ENCODE measurements at places on chromosomes 6 and 20. TPM values are rescaled to one million over a fixed set of nuclear protein-coding genes. Genes with fewer than 3 reads are reported as not detected.

The STX11 gene
- polyA plus RNA-seq = 0.90 TPM

The LY6G6F gene
- polyA plus RNA-seq = not detected

The LY6G5C gene
- polyA plus RNA-seq = 3.1 TPM

The TMEM239 gene
- not detected for polyA plus RNA-seq

DNA sequence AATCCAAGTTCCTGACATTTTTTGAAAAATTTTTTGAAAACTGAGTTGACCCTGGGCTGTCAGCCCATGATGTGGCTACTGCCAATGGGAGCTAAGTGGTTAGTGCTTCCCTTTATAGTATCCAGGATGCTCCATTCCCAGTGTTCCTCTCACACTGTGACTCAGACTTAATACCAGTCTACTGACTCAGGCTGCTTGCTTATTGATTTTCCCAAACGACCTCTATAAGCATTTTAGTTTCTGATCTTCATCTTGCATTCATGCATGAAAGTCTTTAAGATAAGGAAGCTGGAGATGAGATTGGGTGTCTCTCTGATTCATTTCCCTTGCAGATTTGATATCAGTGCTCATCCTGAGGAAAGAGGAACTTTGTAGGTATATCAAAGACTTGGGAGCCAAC is 560.0 kb downstream of the TBC1D32 start:
- DNase-seq = no peak

The SYNGAP1 gene
- polyA plus RNA-seq = 5.7 TPM

DNA sequence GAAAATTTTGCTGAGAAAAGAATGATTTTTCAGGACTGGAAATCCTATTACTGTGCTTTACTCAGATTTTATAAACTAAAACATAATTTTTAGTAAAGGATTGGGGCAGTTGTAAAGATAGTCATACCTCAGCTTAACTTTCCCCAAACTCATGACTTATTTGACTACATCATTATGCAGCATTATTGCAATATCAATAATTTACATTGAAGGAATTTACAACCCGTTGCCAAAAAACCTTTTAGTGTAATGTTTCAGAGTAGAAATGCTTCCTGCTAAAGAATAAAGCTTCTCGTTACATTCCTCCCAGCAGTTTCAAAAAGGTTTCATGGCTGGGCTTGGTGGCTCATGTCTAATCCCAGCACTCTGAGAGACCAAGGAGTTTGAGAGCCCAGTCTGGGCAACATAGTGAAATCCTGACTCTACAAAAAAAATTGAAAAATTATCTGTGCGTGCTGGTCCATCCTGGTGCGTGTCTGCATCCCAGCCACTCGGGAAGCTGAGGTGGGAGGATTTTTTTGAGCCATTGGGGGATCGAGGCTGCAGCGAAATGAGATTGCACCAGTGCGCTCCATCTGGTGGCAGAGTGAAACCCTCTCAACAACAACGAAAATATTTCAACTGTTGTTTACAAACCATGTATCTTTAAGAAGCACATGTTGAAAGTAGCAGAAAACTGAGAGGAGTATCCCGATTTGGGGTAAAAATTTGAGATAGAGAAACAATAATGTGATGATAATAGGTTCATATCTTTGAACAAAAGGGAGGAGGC is 4.4 kb downstream of the AMD1 start:
- DNase-seq = no peak

DNA sequence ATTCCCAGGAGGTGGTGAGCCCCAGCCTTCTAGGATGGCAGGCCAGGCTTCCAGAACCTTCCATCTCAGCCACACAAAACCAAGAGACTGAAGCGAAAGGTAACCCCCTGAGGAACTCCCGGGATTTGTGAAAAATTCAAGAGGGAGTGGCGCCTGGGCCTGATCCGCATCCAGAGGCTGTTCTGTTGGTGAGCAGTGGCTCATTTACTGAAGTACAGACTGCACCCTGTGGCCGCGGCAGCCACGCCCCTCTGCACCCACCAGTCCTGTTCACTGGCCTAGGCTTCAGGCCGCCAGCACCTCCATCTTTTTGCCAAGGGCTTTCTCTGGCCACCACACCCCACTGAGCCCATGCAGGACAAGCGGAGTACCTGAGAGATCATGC is 79.1 kb upstream of the PTPN1 start:
- no peak for DNase-seq

DNA sequence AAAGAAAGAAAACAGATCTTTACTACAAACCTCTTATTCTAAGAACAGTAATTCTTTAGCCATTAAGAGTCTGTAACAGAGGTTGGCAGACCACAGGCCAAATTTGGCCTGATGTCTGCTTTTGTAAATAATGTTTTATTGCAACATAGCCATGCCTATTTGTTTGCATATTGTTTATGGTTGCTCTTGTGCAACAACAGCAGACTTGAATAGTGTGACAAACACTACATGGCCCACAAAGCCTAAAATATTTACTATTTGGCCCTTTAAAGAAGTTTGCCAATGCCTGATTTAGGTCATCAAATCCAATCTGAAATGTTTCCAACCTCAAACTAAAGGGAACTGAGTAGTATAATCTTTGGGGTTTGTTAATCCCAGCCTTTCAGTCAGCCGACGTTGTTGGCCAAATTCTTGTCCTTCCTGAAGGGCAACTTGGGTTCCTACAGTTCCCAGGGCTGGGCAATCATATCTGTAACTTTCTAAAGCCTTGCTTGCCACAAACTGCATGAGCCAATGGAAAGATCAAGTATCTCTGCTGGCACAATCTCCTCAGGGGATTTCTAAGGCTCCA is 33.9 kb upstream of the TBC1D20 start:
- DNase-seq = no peak

GRCh38 chr20:19349879-19350278 is 137.4 kb downstream of the SLC24A3 start:
- DNase-seq = no peak

GRCh38 chr6:16632101-16632500 is 129.2 kb downstream of the ATXN1 start:
- DNase-seq = no peak

The SLC35F1 gene
- polyA plus RNA-seq = 0.02 TPM

DNA sequence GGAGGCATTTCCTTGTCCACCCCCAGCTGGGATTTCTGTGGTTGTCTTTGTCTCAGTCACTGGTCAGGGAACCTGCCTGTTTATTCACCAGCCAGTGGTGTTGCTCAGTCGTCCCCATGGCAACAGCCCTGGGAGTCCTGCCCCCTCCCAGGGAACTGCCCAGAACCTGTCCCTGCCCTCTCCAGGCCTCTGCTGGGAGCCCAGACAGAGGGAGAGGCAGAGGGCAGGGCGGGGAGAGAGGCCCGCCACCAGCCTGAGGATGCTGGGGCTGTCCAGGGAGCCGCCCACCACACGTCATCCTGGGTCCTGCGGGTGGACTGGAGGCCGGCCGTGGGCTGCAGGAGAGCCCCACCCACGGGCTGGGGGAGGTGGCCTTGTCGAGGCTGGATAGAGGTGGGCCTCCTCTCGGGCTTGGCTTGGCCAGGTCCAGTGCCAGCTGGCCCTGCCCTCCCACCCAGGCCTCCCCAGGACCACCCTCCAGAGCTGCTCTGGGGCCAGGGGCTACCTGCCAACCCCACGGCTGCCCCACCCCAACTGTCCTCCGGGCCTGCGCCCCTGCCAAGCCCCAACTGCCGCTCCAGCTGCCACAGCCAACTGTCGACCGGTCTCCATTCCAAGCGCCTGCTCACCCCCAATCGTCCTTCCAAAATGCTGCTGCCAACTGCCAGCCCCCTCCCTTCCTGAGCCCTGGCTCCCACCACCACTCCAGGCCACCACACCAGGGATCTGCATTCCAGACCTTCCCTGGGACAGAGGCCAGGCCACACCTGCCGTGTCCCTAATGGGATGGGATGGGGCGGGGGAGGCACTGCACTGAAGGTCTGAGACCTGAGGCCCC is 4.2 kb upstream of the ZBTB46 start:
- DNase-seq = peak; percentile 82

DNA sequence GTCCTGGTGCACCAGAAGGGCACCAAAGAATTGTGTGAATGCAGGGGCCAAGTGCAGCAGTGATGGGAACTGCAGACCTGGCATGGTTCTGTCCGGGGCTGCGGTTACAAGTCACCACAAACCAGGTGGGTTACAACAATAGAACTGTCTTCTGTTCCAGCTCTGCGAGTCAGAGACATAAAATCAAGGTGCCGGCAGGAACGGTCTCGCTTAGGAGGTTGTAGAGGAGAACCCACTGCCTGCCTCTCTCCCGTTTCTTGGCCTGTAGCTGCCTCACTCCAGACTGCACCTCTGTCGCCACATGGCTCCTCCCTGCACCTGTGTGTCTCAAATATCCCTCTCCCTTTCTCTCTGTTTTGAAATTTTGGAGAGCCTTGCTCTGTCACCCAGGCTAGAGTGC is 143.3 kb downstream of the TAF4 start:
- DNase-seq = no peak

DNA sequence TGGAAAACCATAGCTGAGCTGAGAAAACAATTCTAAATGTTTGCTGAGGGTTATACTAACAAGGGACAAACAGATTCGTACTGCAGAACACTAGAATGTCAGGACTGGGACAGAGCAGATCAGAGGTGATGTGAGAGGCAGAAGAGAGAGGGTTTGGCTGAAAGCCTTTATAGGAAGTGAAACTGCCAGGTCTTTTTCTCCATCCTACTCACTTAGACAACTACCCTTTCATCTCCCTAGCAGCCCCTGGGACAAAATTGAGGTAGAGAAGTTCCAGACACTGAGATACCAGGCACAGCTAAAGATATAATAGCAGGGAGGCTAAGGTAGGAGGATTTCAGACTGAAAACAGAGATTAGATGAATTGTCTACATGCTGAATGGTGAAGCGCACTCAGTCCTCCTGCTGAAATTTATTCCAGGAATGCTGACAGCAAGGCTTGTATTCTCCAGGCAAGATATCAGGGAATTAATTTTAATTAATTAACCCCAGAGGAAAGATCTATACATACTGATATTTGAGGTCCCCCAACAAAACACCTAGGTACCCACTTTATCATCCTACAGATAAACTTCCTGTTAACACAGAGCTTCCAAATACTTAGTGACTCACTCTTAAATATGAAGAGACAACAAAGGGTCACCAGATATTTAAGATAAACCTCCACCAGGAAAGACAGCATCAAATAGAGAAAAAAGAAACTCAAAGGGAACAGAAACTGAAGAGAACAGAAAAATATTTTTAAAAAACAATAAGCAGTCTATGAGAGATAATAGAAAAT is 12.6 kb upstream of the EIF2S2 start:
- DNase-seq = no peak

Measured in BJ (cell line).